ENCODE measurements at places on chromosomes 11 and 22.

DNA sequence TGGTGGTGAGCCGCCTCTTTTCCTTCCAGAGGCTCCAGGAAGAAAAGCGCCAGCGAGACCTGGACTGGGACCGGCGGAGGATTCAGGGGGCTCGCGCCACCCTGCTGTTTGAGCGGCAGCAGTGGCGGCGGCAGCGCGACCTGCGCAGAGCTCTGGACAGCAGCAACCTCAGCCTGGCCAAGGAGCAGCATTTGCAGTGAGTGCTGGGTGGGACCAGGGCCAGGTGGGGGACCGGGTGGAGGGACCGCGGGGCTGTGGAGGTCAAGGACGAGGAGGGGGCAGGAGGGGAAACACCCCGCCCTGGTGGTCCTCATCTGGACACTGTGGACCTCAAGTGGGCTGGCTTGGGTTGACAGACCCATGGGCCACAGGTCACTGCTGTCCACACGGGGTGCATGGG is 17.4 kb downstream of the RIBC2 start:
- DNase-seq = no peak

DNA sequence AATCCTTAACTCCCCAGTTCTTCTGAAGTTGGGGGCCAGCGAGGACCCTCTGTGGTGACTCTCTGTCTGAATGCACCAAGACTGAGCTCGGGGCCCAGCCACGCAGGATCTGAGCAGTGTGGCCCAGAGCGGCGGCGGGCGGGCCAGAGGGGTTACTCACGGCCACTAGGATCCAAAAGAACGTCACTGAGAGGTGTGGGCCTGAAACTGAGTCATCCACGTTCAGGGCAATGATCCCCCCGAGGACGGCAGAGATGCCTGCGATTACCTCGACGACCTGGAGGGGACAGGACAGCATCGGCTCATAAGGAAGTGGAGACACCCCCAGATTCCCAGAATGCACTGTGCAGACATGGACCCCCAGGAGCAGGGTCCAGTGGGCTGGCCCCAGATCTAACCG is 11.2 kb downstream of the MLC1 start:
- DNase-seq = no peak

GRCh38 chr11:122797651-122798050 is 40.6 kb upstream of the CRTAM start:
- DNase-seq = no peak

- peak; percentile 9 for DNase-seq
Observed at GRCh38 chr22:38973289-38974169, 8.6 kb upstream of the APOBEC3B start.

- peak; percentile 27 for DNase-seq
Observed at GRCh38 chr11:94739331-94739730, 28.8 kb upstream of the AMOTL1 start.

DNA sequence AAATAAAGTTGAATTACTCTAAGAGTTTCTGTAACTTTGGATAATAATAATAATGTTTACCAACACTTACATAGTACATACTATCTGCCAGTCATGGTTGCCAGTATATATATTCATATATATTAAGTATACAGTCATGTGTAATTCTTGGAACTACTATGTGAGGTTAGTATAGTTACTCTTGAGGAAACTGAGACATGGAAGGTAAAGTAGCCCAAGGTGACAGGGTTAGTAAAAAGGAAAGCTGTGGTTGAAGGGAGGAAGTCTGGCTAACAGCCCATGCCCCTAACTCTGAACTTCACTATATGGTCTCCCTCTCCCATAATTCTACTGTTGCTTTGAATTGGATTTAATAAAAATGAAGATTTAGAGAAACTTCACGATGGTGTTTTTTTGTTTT is 24.9 kb downstream of the FDX1 start:
- DNase-seq = no peak

GRCh38 chr22:31100762-31101525 is 6.4 kb downstream of the SELENOM start:
- DNase-seq = no peak

GRCh38 chr11:12213883-12214282 is 103.5 kb downstream of the MICAL2 start:
- no peak for DNase-seq

GRCh38 chr11:6315811-6316425 is 4.4 kb downstream of the CAVIN3 start:
- DNase-seq = peak; percentile 55

GRCh38 chr11:118209033-118209432 is 15.8 kb downstream of the JAML start:
- DNase-seq = no peak

DNA sequence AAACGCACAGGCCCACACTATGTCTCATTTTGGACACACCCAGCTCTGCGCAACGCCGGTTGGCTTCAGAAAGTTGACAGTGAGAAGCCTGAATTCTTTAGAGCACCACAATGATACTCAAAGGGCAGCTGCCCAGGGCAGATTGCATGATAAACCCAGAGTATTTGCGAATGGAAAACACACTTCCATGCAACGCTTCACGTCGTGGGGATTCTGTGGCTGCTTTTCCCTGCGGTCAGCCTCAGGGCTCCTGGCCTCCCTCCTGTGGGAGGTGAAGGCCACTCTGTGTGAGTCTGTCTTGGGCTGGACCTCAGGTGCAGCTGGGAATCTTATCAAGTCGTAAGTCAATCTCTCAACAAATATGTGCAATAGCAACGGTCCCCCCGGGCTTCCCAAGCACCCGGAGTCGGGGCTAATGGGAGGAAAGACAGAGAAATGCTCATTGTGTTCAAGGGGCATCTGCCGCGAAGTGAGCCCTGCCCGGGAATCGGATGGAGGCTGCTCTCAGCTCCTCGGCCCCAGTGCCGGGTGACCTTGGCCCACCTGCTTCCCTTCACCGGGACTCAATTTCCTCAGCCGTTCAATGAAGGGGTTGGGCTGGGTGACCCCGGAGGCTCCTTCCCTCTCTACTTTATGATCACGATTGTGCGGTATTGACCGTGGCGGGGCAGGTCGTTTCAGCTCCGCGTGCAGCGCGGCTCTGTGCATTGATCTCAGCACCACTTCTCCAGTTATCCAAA is 623.6 kb downstream of the BRD1 start:
- no peak for DNase-seq

DNA sequence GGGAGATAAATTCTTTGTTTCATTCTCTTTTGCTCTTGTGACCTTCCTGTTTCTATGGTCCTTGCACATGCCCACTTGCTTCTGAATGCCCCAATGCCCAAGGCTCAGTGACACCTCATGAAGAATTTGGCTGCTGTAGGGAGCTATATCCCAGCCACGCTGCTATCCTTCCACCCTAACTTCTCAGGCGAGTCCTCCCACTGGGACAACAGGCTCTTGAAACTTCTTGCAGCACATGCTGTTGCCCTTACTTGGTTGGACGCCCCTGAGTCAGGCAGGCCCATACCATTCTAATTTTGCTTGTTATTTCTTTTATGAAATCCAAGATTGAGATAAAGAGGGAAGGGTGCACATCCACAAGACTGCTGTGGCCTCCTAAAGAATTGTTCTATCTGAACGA is 57.6 kb upstream of the BLID start:
- no peak for DNase-seq

GRCh38 chr22:37199760-37200108 is 11.7 kb upstream of the C1QTNF6 start:
- no peak for DNase-seq

DNA sequence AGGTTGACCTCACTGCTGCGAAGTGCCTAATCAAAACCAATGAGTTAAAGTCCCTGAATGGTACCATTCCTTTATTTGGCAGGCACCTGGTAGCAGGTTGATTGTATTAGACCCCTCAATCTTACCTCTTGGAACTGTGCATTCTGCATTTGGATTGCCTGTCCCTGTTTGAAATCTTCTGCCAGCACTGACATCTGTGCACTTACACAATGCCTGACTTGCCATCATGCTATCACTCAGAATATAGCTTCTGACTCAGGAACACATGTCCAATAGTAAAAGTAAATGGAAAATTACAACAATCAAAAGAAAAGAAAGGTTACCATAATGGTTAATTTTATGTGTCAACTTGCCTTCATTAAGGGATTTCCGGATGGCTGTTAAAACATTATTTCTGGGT is 366.0 kb upstream of the PDGFD start:
- DNase-seq = no peak

- peak; percentile 63 for DNase-seq
Observed at GRCh38 chr11:131748151-131749050, 378.0 kb downstream of the NTM start.

DNA sequence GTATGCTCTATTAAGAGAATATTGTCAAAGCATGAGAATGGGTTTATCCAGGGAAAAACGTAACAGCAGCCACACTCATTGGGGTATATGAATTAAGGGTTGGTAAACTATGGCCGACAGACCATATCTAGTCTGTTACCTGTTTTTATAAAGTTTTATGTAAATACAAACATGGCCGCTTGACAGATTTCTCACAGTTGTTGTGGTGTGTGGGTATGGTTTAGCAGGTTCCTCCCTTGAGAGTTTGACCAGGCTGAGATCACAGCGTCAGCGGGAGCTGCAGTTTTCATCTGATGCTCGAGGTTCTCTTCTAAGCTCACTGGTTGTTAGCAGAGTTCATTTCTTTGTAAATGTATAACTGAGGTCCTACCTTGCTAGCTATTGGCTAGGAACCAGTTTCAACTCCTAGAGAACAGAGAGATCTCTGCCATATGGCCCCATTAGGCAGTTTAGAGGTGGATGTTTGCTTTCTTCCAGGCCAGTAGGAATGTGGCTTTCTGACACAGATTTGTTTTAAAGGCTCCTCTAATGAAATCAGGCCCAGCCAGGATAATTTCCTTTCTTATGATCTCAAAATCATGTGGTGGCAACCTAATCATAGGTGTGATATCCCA is 45.5 kb upstream of the GRIK4 start:
- DNase-seq = no peak

DNA sequence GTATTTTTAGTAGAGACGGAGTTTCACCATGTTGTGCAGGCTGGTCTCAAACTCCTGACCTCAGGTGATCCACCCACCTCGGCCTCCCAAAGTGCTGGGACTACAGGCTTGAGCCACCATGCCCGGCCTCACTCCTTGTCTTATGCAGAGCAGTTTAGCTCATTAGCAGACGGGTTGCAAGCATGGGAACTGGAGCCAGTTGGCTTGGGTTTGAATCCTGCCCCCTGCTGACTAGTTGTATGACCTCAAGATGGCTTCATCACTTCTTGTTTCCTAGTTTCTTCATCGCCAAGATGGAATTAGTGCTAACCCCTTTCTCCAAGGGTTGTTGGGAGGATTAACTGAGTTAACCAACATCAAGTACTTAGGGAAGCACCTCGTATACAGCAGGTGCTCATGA is 23.4 kb upstream of the RASD2 start:
- DNase-seq = no peak

GRCh38 chr11:35276396-35277145 is 137.6 kb downstream of the CD44 start:
- no peak for DNase-seq

GRCh38 chr11:8080069-8080670 is 841 bp upstream of the TUB start:
- no peak for DNase-seq

GRCh38 chr11:69243496-69244200 is 50.3 kb upstream of the MYEOV start:
- no peak for DNase-seq

GRCh38 chr11:111450480-111451320 is 61.5 kb downstream of the BTG4 start:
- DNase-seq = no peak

DNA sequence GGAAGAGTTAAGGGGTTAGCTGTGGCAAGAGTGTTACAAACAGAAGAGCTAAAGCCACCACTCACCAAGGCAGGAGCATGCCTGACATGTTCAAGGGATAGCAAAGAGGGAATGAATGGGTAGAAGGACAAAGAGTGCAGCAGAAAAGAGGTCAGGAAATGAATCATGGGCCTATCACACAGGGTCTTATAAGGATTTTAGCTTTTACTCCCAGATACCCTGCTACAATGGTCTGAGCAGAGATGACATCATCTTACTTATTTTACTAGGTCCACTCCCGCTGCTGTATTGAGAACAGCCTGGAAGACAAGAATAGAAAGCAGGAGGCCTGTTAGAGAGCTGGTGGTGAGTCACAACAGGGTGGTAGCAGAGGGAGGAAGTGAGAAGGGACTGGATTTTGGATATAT is 9.8 kb downstream of the TRAF6 start:
- DNase-seq = no peak

- no peak for DNase-seq
Observed at GRCh38 chr22:43905681-43906080, 13.9 kb upstream of the PNPLA5 start.

GRCh38 chr11:19976281-19976941 is 183.9 kb downstream of the DBX1 start:
- DNase-seq = no peak

GRCh38 chr22:42931421-42932196 is 74.5 kb upstream of the ARFGAP3 start:
- DNase-seq = no peak

DNA sequence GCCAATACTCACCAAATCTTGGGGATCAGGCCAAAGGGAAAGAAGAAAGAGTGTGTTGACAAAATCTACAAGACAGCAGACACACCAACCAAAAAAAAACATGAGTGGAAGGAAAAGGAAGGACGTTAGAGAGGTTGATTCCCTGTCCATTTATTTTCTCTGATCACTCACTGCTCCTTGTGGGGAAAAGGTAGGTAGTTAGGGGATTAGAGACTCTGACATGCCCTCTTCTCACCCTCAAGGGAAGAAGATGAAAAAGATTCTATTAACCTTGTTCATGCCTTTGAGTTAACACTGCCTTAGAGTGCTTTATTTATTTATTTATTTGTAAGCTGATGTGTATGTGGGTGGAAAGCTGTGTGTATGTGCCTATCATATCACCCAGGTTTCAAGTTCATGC is at the start of gene OR52H1:
Gene OR52H1 (minus strand): TSS at position 101 of the 400 bp plus-strand sequence. CDS start 3,035 bp downstream, outside the sequence.
- DNase-seq = no peak

- DNase-seq = no peak
Observed at GRCh38 chr11:117187428-117187798, 8.9 kb downstream of the SIDT2 start.

GRCh38 chr11:37532271-37532670 is 934.2 kb upstream of the RAG2 start:
- no peak for DNase-seq

DNA sequence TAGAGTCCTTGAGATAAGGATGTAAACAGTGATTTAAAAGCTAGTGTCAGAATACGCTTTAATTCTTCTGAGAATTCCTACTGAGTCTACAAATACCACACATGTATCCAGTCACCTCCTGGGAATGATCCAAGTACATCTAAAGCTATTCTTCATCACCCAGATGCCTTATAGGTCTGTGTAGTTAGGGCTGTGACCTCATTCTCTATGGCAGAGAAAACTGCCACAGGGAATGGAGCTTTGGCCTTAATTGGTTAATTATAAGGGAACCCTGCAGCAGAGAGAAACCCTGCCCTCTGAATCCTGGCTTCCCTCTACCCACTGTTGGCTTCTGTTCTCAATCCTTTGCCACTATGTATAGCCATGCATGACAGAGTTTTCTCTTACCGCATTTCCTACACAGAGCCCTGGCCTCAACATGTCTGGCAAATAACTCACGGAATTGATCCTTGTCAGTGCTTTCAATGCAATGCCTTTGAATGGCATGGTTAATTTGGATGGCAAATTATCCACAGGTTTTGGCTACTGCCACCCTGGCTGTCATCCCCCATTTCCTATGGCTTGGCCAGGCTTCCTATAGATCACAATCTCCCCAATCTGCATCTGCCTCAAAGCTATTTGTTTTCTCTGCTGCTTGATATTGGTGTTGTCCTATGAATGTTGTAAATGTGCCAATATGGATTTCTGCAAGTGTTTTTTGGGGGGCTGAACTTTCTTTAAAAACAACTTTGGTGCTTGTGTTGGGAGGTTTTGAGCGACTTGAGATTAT is 2.9 kb downstream of the DIXDC1 start:
- DNase-seq = no peak

All from NCI-H345 (cell line).